Activated T-helper 2 cell treated with anti-CD3 and anti-CD28 coated beads, Interferon-gamma antibody, Interleukin-2, Interleukin-4, amounts not matched to agents 10 μg/mL and 5 μg/mL and 100 μg/mL, durations not matched to agents 14 hours and 24 hours and 36 hours (primary cell): ENCODE measurements at places on chromosomes 7 and 10.
A peak's percentile ranks its signal among the peaks of the same experiment; 100 is the strongest.

- no peak for DNase-seq
Measured at GRCh38 chr7:30463405-30464145, 15.0 kb downstream of the NOD1 start.

DNA sequence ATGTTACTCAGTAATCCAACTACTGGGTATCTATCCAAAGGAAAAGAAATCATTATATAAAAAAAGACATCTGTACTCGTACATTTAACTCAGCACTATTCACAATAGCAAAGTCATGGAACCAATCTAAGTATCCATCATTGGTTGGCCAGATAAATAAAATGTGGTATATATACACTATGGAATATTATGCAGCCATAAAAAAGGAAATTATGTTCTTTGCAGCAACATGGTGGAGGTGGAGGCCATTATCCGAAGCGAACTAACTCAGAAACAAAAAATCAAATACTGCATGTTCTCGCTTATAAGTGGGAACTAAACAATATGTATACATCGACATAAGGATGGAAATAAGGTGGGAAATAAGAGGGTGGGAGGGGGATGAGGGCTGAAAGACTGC lies 56.2 kb upstream of the ANTXRL start:
- no peak for DNase-seq

DNA sequence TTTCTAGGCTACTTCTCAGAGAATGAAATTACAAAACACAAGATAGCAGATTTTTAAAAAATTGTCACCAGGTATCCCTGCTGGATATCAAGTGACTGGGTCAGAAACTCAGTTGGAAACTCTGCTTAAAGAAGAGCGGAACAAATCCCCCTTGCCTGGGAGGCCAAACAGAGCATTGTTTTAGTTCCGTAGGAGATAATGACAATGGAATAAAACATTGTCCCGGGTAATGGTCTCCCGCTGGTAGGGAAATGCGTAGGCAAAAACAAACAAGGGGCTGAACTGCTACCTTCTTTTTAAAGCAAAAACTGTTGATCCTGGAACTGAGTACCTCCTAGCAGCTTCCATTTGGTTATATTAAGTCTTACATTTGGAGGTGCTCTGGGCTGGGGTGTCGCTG lies 21.3 kb upstream of the VAX1 start:
- DNase-seq, result no peak

DNA sequence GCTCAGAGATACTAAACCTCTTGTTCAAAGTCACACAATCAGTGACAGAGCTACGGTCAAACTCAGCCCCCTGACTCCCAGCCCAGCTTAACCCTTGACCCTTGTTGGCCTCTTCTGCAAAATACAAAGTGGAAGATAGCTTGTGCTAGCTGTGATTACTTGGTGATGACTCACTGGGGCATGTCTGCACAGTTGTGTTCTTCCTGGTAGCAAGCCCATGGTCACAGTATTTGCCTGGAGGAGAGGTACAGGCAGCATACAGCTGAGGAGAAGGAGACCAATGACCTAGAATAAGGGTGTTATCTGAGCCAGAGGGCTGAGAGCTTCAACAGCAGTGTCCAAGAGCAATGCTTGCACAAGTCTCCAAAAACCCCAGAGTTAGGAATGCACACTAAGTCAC lies 5.7 kb upstream of the HSPA12A start:
- no peak for DNase-seq

DNA sequence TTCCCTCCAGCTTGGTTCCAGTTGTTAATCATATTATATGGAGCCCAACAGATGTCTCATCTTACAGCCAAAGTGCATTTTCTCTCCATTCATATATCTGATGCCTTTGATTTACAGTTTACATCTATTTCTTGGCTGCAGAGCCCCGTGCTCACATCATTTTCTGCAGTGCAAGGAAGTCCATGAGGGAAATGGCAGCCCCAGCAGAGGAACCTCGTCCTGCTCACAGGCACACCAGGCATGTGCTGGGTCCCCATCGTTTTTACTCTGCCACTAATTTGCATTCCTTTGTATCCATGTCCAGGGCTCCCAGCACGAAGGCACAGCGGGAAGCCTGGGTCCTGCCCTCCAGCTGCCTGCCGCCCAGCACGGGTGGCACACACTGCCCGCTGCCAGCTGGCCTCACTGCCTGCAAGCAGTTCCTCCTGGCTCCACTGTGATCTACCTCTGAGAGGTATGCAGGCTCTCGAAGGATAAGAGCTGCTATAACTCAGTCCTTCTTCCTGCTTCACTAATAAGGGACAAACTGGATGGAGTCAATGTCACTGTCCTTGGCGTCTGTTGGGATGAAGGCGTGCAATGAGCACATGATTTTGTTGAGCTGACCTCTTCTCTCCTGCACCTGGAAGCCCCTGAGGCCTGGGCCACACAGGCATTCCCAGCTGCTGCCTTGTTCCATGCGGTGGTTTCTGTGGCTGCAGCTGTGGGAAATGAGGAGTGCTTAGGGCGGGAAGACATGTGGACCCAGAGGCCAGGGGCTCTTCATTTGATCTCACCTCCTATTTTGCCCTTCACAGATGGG lies 583.6 kb upstream of the MGMT start:
- no peak for DNase-seq

DNA sequence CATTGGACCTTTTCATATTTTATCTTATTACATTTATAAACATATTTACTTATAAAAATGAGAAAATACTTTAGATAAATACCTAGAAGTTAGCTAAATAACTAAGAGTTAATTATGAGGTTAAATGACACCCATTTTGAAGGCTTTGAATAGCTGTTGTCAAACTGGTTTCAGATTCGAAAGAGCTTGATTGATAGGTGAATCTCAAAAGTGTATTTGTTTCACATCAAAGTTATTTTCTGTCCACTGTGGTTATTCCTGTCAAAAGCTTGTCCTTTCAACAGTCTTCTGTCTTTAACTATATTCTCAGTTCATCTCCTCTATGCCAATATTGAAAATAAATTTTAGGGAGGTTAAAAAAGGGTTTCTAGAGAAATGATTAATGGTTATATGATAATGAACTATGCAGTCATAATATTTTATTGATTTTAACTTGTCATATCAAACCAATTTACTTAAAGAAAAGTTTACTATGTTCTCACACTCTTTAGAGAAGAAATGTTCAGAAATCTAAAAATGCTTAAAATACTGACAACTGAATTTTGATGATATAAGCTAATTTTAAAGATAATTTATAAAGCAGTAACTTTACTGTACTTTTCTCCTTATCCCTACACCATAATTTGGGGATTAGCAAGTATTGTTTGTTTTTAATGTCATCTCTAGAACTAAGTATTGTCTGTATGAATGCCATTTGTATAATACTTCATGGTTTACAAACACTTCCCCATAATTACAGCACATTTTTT lies 72.0 kb upstream of the FOXP2 start:
- no peak for DNase-seq

DNA sequence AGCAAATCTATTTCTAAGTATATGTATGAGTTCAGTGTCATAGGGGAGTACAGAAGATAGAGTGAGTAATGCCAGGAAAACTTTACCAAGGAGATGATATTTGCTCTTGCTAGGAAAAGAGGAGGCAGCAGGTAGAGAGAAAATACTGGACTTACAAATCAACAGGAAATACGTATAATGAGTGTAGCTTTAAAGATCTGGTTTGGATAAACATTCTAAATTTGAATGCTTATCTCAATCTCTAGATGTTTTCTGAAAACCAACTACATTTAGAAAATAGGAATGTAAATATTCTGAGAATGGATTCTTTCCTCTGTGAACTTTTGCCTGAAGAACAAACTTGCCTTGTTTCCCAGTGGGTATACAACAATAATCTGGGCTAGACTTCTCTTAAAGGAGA lies 46.9 kb upstream of the GNAI1 start:
- no peak for DNase-seq

- DNase-seq, result no peak
Measured at GRCh38 chr7:118629898-118630438, 405.5 kb downstream of the ANKRD7 start.

DNA sequence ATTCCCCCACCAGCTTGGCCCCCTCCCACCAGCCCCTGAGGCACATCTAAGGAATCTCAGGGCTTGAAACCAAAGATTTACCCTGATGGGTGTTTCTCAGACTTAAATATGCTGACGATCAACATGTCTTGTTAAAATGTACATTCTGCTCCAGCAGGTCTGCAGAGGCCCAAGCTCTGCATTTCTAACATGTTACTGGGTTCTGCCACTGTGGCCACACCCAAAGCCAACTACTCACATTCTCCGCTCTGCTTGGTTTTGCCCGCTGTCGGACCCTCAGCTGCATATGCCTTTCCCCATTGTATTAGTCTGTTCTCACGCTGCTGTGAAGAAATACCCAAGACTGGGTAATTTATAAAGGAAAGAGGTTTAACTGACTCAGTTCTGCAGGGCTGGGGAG lies 8.9 kb downstream of the PIP4K2A start:
- DNase-seq, result no peak

DNA sequence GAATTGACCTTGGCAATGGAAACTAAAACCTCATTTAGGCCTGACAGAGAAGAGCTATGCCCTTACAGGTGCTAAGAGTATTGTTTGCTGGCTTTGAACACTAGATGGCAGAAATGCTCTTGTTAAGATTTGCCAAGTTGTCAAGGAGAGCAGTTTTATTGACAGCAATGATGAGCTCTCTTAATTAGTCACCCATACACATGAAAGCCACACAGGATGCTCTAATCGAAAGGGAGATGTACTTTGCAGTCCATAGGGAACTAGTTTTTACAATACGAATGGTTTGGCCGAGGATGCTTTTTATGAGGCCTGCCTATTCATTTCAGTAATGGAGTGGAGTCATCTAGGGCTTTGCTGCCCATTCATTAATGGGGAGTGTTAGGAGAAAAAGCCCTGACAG lies 45.4 kb upstream of the MBL2 start:
- no peak for DNase-seq

- DNase-seq, result no peak
Measured at GRCh38 chr7:78020874-78021249, 222.3 kb downstream of the PHTF2 start.

- DNase-seq, result peak; percentile 64
Measured at GRCh38 chr7:44257618-44258422, 57.0 kb downstream of the YKT6 start.

- DNase-seq, result no peak
Measured at GRCh38 chr10:85961073-85961472, 405.5 kb downstream of the GRID1 start.

DNA sequence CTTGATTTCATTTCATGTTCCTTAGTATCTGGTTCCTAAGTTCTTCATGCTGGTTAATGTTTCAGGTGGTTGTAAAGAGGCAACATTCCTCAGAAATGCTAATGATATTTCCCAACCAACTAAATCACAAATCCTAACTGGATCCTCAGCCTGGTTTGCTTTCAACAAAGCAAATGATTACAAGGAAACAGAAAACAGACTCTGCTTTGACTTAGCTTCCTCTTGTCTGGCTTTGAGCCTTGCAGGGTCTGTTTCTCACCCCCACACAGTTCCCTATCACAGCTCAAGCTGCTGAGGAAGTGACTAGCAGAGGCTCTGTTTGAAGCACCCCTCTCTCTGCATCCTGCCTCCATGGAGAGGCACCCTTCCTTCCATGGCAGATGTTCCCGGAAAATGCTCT lies 130.2 kb upstream of the CTTNBP2 start:
- DNase-seq, result no peak

DNA sequence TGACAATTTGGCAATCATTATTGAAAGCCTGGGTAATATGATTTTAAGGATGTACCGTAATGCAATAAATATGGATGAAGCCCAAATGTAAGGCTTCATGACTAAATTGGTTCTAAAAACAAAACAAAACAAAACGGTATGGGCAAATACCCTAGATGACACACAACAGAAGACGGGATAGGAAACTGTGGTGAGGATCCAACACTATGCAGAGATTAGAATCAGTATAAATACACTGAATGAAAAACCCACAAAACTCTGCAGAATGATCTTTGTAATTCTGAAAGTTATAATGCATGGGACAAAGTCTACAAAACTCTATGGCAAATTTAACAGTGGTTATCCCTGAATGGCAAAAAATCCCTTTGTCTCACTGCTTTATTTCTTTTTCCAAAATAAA lies 57.6 kb downstream of the MALSU1 start:
- DNase-seq, result no peak

DNA sequence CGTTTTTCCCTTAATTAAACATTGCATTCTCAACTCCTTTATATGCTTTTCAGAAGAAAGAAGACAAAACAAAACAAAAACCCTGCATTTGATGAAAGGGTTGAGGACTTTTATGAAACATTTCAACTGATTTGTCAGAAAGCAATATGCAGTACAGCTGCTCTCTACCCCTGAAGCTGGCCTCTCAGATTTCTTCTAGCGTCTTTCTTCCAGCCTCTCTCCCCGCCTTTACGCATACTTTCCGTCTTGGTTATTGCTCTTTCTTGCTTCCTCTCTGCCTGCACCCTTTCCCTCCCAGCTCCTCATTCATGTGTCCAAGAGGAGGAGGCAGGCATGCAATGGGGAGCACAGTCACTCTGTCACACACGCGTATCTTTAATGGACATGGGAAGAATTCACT lies 91.0 kb upstream of the COL1A2 start:
- no peak for DNase-seq

DNA sequence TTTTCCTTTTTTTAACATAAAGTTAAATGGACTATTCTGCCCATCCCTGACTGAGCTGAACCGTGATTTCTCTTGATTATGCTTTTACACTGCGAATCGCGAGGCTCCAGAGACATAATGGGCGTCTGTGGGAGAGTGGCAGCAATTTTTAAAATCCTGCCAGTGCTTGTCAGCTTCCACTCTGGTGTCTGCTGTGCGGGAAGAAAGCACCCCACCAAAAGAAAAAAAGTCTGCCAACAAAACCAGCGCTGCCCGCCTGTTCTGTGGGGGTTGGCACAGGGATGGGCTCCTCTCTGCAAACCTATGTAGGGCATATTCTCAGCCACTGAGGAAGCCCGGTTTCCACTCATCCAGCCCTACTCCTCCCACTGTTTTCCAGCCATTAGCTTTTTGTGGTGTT lies 592.3 kb upstream of the GALNT17 start:
- no peak for DNase-seq

- DNase-seq, result no peak
Measured at GRCh38 chr7:106216517-106216922, 68.3 kb downstream of the NAMPT start.

DNA sequence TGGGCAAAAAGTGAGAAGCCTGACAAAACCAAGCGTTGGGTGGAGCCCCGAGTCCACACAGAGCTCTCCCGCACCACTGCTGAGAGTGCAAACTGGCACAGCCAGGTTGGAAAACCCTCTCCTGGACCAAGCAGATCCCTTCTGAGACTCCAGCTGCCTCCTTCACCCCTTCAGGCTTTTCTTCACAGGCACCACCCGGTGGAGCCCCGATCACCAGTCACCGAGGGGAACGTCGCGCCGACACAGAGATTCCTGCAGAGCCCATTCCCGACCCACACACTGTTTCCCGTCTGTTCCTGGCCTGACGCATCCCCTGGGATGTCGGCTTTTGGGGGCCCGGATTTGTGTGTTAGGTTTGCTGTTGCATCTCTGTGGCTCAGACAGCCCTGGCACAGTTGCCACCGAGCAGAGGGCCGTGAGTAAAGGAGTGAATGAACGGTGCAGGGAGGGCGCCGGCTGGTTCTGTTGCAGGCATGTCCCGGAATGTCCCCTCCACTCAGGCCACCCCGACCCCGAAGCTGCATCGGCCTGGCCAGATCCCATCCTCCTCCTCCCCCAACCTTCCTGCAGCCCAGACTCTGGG lies 51.0 kb upstream of the INPP5A start:
- DNase-seq, result no peak
